Gastroesophageal sphincter (tissue), 4 donors: ENCODE measurements at places on chromosomes 4 and X. TPM values are rescaled to one million over a fixed set of nuclear protein-coding genes. Genes with fewer than 3 reads are reported as not detected.

Gene SLC25A5
- total RNA-seq: 232 TPM

Gene TMEM154
- 6.1 TPM for total RNA-seq

Gene RAB40A
- 1.7 TPM for total RNA-seq

Gene PWWP3B
- total RNA-seq: 1.1 TPM

Gene FAM53A
- 18.4 TPM for total RNA-seq

Gene ZAR1
- not detected for total RNA-seq

Gene GYG2
- 12.2 TPM for total RNA-seq

Gene ATP2B3
- not detected for total RNA-seq

- no peak for ATAC-seq
These were observed 334.4 kb downstream of the UNC5C start for GRCh38 chr4:95214408-95214807.

- ATAC-seq: no peak
These were observed 67.0 kb downstream of the RBM47 start for GRCh38 chr4:40562681-40563080.

DNA sequence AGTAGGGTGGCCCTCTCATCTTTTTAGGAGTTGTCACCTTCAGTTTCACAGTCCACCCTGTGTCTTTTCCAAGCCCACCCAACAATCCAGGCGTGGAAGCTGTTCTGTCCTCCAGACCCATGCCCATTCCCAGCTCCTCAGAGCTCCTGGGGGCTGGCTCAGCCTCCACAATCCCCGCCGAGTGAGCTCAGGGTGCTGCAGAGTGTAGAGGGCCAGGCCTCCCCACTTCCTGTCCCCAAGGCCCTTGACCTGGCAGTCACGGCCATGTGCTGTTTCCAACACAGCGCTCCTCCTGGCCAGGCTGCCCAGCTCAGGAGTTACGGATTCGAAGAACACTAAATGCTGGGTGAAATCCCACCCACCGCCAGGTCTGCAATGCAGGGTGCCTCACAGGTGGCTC lies 31.8 kb downstream of the PDHA1 start:
- ATAC-seq: no peak

- no peak for ATAC-seq
These were observed 1.7 kb downstream of the PLAC8 start for GRCh38 chr4:83112678-83113428.

- ATAC-seq: no peak
These were observed 82.2 kb downstream of the FNIP2 start for GRCh38 chr4:158850800-158851644.

GRCh38 chr4:1246901-1247863 lies 1.7 kb downstream of the CTBP1 start:
- ATAC-seq: no peak

GRCh38 chrX:6460893-6461490 lies 73.9 kb downstream of the VCX3A start:
- no peak for ATAC-seq

DNA sequence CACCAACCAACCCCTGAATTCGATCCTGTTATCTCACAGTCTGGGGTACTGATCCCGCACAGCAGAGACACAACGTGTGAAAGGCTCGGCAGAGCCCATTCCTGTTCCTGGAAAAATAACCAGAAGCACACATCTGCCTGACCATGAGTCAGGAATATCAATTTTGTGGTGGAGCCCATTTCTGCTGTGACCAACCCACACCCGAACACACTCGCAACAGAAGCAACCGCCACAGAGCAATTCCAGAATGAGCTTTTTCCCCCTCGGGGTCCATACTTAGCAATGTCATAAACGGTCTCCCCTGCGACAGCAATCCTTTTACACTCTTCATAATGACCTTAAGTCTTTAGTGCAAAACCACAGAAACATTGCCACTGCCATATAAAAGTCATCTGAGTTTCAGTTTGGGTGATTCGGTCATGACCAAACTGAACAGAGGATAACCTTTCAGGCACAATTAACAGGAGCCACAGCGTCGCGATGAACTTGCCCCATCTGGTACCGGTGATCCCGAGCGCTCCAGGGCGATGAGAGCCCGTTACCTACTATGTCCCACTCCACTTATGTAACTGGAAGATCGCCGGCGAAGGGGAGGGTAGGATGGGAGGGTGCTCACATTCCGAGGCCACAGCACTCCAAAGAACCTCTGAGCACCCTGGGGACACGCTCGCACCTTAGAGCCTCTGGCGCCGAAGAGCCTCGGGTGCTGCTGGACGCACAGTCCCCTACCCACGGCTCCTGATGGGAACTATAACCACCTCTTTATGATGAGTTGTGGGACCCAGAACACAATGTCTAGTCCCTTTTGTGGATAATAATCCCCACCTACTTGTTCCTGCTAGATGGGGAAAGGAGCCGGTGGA lies 1.1 kb downstream of the MECP2 start:
- ATAC-seq: no peak

- no peak for ATAC-seq
These were observed 89.3 kb upstream of the STX18 start for GRCh38 chr4:4631150-4631549.

DNA sequence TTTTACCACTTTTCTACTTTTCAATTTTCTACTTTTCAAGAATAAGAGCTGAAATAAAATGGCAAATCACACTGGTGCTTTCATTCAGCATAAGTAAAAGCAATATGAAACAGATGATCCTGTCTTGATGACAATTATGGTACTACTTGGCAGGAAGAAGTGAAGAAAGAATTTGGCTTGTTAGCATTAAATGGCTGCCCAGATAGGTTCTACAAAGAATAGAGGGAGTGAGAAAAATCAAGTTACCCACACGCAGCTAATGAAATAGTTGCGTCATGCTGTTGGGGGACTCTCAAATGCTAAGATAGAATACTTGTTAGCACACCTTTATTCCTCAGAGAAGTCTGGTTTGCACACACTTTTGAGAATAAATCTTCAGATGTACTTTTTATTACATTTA lies 12.5 kb upstream of the LCORL start:
- no peak for ATAC-seq

DNA sequence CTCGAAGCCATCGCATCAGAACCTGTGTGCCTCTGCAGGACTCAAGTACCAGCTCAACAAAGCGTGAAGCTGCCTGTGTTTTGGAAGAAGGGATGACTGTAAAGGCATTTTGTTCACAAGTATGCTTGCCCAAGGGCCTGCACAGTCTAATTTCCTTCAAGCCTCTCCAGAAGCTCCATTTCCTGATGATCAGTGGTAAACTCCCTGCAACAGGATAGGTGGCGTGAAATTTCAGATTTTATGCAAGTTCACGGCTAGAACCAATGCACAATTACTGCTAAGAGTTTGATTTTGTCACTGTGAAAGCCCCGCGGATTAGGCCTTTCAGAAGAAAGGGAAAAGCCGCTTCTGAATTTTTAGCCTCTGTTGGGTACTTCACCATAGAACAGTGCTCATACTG lies 89.2 kb upstream of the TAPT1 start:
- no peak for ATAC-seq

DNA sequence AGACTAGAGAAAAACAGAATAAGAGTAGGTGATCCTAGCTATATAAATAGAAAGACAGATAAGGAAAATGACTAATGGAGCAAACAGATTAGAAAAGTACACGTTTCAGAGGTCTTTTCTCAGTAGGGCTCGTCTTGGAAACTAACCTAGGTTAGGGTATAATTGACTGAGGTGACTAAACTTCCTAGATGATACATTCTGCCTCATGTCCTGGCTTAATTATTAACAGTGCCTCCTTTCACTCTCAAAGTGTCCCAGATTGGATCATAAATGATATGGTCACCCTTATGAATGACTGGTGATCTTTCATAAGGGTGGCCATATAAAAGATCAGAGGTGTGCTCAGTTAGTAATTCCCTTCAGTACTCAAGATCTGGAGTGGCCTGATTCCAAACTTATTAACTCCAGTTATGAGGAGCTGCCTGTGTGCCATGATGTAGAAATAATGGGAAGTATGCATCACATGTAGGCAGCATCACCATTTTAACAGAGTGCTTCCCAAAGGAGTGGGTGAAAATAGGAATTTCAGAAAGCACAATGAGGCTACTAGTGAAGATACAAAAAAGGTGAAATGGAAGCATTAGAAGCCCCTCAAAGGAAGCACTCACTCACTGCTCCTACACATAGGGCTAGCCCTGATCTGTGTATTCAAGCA lies 14.7 kb upstream of the GRIA3 start:
- ATAC-seq: no peak

- no peak for ATAC-seq
These were observed 72.1 kb downstream of the PRSS12 start for GRCh38 chr4:118280501-118281218.

DNA sequence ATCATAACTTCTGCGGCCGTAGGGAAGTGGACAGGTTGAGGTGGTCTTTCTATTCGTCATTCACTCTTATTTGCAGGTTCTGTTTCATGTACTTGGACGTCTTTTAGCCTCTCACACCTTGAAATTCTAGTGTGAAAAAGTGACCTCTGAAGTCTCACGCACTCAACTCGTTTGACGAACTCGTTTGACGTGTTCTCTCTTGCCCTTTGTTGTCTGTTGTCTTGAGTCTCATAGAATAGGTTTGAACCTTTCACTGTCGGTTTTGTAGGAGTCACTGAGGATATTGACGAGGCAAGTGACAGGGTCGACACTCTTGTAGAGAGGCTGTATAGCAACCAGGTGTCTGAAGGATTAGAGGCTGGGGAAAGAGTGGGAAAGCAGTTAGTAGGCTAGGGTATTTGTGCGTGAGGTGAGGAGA lies 1.1 kb upstream of the PGRMC2 start:
- ATAC-seq: no peak

DNA sequence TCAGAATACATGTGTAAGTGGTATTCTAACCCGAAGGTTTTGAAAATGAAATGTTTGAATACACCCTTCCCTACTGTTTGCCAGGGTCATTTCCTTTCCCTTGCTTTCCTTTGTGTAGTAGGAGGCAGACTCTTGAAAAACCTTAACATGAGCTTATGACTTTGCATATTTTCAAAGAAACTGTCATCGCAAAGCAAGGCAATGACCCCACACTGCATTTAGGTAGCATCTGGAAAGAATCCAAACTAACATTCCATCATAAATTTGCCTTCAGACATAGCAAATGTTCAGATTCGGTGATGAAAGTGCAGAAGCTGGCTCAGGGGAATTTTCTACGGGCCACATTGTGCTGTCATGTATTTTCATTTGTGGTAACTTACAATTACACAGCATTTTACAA lies 32.3 kb downstream of the SH2D1A start:
- no peak for ATAC-seq

DNA sequence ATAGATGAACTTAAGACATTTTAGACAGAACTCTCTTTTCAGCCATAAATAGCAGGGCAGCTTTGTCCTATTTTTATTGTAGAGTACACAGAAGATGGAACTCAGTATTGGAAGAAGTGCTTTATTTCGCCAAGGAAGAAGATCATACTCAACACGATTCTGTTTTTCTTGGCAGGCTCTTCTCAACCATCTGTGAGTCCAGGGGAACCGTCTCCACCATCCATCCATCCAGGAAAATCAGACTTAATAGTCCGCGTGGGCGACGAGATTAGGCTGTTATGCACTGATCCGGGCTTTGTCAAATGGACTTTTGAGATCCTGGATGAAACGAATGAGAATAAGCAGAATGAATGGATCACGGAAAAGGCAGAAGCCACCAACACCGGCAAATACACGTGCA lies 37.6 kb downstream of the KIT start:
- no peak for ATAC-seq

DNA sequence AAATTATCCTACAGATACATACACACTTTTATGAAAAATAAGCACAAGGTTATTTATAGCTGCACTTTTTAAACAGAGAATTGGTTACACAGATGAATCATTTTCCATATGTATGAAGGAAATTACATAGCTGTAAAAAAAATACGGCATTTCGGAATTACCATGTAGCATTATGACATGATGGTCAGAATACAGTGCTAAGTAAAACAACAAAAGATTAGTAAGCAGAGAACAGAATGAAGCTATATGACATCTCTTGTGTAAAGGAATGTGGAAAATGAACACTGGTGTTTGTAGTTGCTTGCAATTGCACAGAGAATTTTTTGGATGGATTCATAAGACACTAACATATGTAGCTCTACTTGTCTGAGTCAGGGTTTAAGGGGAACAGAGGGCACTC lies 1222.0 kb upstream of the PRKX start:
- no peak for ATAC-seq

DNA sequence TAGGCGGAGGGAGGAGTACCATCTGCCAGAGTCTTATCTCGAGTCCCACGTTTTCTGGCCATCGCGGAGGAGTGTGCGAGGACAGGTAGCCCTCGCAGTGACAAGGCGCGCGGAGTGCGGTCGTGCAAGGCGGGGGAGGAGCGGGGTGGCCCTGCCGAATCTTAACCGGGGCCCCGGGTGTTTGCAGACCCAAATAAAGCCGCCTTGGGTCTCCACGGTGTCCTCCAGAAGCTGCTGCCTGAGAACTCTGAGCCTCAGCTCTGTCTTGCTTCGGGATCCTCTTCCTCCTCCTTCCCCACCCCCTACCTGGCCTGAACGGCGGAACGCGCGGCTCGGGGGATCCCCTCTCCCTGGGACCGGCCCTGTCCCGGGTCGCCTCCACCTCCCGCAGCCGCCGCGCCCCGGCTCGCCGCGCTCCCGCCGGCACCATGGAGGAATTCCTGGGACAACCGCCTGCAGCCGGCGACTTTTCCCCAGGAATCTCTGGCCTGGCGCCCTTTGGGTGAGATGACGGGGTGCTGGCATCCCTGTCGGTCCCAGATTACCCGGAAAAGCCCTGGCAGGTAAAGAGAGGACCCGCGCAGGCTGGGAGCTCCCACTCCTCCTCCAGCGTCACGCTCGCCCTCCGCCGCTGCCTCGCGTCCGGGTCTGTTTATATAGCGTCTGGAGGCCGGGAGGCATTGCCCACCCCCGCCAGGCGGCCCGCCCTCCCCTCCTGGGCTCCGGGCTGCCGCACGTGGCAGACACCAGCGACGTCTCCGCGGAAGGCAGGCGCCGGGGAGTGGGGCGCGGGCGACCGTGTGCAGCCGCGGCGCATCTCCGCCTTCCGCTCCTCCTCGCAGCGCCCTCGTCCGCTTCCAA lies at the start of gene GALNTL6:
GALNTL6 (plus strand) TSS at position 740 of the 861 bp plus-strand sequence.
- peak; percentile 32 for ATAC-seq

DNA sequence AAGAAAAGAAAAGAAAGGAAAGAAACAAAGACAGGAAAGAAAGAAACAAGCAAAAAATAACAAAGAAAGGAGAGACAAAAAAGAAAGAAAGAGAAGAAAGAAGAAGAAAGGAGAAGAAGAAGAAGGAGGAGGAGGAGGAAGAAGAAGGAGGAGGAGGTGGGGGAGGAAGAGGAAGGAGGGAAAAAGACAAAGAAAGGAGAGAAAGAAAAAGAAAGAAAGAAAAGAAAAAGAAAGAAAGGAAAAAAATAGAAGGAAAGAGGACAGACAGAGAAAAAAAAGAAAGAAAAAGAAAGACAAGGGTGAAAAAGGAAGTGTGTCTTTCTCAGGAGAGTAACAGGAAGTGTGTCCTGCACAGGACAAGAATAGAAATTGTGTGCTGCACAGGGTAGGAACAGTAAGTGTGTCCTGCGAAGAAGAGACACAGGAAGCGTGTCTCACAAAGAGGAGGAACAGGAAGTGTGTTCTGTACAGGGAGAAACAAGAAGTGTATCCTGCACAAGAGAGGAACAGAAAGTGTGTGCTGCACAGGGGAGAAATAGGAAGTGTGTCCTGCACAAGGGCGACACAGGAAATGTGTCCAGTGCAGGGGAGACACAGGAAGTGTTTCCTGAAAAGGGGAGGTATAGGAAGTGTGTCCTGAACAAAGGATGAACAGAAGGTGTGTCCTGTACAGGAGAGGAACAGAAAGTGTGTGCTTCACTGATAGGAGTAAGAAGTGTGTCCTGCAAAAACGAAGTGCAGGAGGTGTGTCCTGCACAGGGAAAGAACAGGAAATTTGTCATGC lies 101.2 kb downstream of the ARSF start:
- no peak for ATAC-seq

- ATAC-seq: peak; percentile 77
These were observed 615 bp downstream of the NEXMIF start for GRCh38 chrX:74924449-74925224.
